Activated CD4-positive, alpha-beta T cell treated with anti-CD3 and anti-CD28 coated beads, Interleukin-2, Interleukin-4, amounts not matched to agents 100 ng/mL and 50 ng/mL, durations not matched to agents 16 hours and 8 hours (primary cell): ENCODE measurements at places on chromosomes 11 and 22.

DNA sequence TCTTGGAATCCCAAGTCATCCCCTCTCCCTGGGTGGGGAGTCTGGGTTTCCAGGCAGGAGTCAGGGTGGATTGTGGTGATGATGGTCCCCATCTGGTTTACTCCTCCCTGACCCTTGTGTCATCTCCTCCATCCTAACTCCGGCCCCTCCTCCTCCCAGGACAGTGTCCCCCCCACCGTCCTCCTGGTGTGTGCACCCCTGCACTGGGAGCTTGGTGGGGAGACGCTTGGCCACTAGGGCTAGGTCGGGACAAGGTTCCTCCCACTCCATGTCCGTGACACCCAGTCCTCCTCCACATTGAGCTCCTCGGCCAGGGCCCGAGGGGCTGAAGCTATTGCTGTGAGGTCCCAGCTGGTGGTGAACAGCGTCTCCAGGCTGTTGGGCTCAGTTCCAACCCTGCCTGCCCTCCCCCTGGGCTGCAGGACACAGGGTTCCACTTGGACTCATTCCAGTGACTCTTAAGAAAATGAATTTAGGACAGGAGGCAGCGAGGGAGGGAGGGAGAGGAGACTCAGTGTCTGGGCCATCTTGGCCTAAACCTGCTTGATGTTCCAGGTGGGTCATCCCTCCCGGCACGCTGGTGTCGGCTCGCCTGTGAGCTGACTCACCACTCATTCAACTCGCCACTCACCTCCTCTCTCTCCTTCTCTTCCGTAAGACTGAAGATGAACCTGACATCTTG lies 433.2 kb downstream of the TBC1D22A start:
- DNase-seq: no peak

DNA sequence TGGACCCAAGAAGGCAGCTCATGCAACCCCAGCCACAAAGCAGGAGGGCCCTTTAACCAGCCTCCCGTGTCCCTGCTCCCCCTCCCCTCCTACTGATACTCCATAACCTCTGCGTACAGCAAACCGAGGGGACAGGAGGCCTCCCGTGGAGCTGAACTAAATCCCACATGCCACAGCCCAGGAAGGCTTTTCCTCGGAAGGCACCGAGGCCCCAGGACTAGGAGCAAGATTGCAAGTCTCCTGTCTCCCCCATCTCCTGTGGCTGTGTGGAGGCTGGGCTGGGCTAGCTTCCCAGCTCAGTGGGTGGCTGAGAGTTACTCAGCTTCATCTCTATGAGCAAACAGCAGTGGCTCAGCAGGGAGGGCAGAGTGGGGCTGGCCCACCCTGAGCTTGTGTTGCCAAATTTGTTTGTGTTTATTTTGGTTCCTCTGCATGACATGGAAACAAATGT lies 62.7 kb upstream of the NECTIN1 start:
- DNase-seq: no peak

DNA sequence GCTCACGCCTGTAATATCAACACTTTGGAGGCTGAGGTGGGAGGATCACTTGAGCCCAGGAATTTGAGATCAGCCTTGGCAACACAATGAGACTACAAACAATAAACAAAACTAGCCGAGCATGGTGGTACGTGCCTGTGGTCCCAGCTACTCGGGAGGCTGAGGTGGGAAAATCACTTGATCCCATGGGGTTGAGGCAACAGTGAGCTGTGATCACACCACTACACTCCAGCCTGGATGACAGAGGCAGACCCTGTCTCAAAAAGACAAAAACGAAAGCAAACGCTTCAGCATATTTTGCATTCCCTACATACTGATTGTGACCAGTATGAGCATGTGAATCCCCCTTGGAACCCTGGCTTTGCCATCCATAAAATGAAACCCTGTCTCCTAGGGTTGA lies 33.9 kb upstream of the MN1 start:
- no peak for DNase-seq

GRCh38 chr11:44300844-44301563 lies 8.9 kb downstream of the ALX4 start:
- no peak for DNase-seq

- DNase-seq: no peak
Measured at GRCh38 chr11:79025097-79025496, 415.7 kb downstream of the TENM4 start.

DNA sequence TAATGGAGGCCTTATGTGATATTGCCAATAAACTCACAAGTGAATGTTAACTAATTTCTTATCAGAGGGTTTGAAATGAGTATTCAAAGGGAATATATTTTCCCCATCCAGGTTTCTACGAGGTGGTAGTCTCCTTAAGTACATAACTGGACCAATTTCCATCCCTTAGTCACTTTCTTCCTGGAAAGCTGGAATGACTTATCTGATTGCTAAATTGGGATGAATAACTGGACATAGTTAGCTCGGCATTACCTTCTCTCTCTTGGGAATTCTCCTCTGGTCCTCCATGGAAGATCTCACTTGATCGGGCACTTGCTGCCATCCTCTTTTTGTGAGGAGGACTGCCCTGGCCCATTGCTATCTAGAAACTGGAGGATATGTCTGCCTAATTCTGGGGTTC lies 109.1 kb downstream of the TRPC6 start:
- no peak for DNase-seq

- DNase-seq: no peak
Measured at GRCh38 chr22:30717331-30717921, 22.8 kb downstream of the OSBP2 start.

DNA sequence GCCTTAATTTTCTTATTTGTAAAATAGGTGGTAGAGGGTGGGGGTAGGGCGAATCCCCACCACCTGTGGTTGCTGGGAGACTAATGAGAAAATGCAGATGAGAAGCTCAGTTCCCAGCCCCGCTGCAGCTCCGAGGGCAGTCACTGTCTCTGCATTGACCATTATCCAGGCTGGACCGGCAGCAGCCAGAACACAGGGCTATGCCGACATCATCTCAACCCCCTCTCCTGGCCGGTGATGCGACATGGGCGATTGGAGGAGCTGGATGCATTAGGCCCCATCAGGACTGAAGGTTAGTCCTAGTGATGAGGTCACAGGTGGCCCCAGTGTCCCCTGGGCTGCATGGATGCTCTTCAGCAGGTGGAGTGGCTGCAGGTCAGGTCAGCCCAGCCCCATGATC lies 412.4 kb downstream of the CTTN start:
- no peak for DNase-seq

DNA sequence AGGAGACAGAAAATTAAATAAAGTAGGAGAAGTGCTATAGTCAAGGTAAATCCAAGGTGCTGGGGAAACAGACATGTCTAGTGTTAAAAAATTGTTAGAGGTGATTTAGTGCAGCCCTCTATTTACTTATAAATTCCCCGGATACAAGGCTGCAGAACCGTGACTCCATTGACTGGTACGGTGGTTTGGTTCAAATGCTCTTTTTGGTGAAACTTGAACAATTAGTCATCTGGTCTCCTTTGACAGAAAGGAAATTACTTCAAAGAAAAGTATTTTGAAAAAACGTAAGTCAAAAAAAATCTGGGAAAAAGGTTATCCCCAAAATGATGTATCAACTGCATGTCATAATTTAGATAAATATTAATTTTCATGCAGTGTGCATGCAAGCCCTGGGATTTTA lies 399.2 kb downstream of the CNTN5 start:
- DNase-seq: no peak

GRCh38 chr22:27307545-27308247 lies 493.9 kb downstream of the MN1 start:
- DNase-seq: no peak

GRCh38 chr22:23250056-23250784 lies 69.9 kb downstream of the BCR start:
- DNase-seq: no peak

GRCh38 chr11:19345519-19345847 lies 104.7 kb upstream of the E2F8 start:
- no peak for DNase-seq

- no peak for DNase-seq
Measured at GRCh38 chr22:35322126-35322525, 22.4 kb downstream of the TOM1 start.
